Stimulated activated CD4-positive, alpha-beta T cell treated with anti-CD3 and anti-CD28 coated beads, Interleukin-15, amount 100 ng/mL, for 24 hours (primary cell): ENCODE measurements at places on chromosomes 1 and 21.

DNA sequence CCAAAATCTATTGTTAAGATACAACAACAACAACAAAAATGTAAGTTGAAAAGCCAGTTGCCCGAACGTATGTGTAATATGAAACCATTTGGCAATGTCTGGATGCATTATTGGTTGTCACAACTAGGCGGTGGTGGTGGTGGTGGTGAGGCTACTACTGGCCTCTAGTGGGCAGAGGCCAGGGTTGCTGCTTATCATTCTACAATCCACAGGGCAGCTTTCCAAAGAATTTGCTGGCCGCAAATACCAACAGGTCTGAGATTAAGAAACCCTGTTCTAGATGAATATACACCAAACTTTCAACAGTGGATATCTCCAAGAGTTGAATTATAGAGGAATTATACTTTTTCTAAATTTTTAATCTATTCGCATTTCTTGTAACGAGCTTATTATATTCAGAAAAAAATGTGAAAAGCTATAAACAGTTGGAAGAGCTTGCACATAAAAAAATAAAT, 26.8 kb upstream of the ZNF697 start:
- DNase-seq: peak; percentile 50

GRCh38 chr1:2786329-2787162, 14.9 kb downstream of the TTC34 start:
- DNase-seq: peak; percentile 81

DNA sequence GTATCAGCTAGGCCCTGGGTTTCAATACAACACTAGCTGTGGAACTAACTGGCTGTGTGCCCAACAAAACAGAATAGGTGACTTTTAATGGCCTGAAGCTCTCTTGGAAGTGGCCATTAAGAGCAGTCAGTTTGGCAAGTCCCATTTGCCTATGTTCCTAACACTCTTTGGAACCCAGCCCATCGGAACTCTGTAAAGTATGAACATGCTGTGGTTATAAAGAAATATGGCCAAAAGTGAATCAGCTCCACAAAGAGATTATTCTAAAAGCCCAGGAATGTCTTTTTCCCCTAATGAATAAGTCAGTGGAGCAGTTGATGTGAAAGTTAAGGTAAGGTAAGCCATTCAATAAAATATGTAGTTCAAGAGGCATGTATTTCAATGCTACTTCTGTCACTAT, 223.7 kb upstream of the ADAMTS5 start:
- no peak for DNase-seq

GRCh38 chr21:42079939-42080787, 9.0 kb downstream of the UMODL1 start:
- no peak for DNase-seq

DNA sequence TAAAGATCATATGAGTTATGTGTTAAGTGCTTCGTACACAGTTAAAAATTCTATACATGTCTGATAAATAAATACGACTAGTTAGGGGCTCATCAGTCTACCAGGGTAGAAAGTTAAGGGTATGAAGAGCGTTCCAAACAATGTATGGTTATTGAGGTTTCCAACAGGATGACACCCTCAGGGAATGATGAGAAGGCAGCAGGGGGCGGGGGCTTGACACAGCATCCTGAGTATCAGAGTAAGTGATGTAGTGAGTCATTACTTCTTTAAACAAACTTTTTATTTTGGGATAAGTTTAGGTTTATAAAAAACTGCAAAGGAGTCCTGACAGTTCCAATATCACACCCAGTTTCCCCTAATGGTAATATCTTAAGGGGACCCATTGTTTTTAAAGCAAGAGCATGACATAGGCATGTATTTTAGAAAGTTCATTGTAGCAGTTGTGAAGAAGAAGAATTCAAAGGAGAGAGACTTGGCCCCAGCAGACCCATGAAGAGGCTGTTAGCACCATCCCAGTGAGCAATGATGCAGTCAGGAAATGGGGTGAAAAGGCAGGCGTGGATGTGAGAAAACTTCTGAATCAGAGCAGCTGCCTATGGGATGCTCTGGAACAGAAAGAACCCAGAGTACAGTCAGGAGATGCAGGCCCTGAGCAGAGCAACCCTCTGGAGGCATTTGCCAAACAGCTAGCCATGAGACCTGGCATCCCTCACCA, 15.0 kb upstream of the PSMB2 start:
- DNase-seq: no peak

DNA sequence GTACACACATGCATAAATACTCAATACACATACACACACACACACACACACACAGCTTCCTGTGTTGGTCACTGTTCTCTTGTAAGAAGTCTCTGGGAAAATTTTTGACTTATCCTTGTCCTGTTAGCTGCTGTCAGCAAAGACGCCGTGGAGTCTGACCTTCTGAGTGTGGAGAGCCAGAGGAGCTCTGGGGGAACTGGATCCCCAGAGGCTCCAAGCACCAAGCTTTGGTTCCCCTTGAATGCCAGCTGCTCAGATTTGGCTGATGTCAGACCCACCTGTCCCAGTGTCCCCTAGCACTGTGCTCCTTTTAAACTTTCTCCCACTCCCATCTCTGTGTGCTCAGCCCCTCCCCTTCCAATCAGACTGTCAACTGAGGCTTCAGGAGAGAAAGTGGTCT, 319.1 kb downstream of the CAMTA1 start:
- no peak for DNase-seq

DNA sequence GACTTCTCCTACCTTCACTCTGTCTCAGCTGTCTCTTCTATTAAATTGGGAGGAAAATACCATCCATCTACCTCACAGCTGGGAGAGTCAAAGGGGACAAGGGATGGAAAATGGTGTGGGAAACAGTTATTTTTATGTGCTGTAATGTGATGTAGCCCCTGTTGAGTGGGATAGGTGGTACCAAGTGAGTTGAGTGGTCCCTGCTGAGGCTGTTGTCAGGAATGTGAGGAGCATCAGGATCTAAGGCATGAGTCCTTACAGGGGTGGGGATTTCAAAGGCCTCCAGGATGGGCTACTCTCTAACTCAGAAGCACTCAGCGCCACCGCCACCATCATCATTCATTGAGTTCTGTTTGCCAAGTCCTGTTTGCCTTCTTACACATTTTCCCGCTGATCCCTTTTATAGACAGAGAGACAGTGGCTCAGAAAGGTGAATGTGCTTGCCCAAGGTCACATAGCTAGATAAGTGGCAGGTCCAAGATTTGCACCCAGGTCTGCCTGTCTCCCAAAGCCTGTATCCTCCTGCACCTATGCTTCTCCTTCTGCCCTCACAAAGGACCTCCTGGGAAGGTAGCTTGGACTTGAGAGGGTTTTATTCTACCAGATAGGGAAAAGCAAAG, 4.6 kb upstream of the ID3 start:
- no peak for DNase-seq

- DNase-seq: no peak
Observed at GRCh38 chr1:61572046-61572445, 152.9 kb downstream of the TM2D1 start.

DNA sequence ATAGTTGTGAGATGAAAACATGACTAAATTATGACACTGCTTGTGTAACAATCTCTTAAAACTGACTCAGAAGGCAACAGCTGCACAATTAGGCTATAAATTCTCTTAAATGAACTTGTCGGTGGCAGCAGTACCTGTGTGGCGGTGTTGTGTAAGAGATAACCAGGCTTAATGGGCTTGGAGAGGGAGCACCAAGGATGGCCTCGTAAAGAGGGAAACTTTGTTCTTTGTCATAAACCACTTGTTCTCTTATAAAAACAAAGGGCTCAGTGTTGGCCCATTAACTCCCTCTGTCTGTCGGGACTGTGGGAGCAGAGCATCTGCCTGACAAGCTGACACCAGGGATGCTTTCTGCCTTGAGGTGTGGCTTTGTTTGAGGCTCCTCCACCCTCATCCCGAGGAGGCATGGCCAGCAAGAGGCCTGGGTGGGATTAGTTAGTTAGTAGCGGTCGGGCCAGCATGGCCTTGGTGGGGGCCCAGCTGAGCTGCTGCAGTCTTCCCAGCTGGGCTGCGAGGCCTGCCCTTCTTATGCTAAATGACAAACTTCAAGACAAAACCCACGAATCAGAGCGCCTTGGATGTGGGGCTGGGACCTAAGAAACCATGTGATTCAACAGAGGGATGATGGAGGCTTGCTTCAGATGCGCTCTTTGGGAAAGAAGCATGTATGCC, 171.4 kb downstream of the CAMTA1 start:
- no peak for DNase-seq

DNA sequence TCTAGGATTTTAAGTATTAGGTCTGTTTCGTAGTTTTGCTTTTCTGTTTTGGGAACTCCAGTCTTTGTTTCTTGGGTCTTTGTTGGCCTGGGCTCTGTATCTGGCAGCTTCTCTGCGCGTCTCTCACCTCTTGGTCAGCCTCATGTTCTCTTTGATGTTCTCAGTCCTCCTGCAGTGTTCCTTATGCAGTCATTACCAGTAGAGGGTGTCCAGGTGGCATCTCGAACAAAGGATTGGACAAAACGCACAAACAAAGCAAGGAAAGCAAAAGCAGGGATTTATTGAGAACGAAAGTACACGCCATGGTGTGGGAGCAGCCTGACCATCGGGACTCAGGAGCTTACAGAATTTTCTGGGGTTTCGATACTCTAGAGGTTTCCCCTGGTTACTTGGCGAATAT, 133.7 kb upstream of the COL6A1 start:
- DNase-seq: no peak

DNA sequence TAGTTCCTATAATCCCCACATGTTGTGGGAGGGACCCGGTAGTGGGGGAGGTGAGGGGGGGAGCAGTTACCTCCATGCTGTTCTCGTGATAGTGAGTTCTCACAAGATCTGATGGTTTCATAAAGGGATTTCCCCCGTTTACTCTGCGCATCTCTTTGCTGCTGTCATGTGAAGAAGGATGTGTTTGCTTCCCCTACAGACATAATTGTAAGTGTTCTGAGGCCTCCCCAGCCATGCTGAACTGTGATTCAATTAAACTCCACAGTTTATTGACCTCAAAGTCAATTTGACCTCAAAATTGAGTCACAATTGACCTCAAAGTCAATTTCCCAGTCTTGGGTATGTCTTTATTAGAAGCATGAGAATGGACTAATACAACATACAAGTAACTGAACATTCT, 19.7 kb downstream of the DPH5 start:
- peak; percentile 23 for DNase-seq

DNA sequence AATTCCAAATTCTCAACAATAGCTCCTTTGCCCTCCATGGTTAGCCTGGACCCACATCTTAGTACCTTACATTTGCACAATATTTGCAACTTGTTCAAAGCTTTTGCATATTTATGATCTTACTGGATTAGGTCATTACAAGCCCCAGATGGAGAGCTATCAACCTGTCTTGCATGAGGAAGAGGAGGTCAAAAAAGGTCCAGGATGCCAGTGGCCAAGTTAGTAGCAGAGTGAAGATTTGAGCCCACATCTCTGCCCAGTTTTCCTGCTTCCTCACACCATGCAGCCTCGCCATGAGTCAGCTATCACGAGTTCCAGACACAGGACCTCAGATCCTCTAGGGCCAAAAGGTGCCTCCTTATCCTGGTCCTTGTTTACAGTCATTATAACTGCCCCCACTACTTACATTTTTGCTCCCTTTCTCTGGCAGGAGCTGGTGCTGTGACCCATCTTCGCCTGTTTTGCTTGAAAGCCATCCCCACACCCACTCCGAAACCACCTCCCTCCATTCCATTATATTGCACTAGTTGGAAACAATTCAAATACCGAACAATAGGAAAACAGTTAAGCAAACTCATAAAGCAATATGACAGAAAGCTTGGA, 5.0 kb upstream of the AHCYL1 start:
- DNase-seq: no peak

DNA sequence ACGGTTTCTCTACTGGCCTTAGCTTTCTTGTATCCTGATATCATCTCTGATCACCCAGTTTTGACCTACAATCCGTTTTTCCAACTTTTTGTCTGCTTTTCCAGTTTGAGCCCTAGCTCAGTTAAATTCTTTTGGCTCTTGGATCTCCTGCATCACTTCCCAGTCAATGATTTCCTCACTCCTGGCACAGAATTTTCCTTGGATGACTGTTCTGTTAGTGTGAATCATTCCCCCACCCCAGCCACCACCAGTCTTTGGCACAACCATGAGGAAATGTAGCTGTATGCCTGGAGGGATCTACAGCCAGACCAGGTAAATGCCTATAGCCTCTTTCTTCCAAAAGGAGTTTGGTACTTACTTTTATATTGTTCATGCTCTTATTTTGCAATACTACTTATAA, 187.2 kb upstream of the PTGFR start:
- no peak for DNase-seq

- no peak for DNase-seq
Observed at GRCh38 chr1:7508052-7508933, 262.8 kb upstream of the VAMP3 start.

- no peak for DNase-seq
Observed at GRCh38 chr1:232428786-232429530, 201.0 kb downstream of the SIPA1L2 start.

DNA sequence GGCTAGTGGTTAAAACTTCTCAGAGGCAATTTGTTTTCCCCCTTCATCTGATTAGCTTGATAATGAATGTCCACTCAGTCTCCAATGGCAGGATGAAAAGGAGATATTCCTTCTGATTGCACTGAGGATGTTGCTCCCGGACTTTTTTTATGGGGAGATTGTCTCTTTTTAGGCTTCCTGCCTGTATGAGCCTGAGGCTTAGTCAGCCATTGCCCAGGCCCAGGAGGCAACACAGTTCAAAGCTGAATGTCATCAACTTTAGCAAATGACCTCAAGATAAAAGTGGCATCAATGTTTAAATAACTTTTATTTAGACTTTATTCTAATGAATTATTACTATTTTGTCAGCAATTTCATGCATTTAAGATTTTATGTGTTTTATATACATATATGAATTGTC, 162.9 kb upstream of the PTBP2 start:
- DNase-seq: no peak

DNA sequence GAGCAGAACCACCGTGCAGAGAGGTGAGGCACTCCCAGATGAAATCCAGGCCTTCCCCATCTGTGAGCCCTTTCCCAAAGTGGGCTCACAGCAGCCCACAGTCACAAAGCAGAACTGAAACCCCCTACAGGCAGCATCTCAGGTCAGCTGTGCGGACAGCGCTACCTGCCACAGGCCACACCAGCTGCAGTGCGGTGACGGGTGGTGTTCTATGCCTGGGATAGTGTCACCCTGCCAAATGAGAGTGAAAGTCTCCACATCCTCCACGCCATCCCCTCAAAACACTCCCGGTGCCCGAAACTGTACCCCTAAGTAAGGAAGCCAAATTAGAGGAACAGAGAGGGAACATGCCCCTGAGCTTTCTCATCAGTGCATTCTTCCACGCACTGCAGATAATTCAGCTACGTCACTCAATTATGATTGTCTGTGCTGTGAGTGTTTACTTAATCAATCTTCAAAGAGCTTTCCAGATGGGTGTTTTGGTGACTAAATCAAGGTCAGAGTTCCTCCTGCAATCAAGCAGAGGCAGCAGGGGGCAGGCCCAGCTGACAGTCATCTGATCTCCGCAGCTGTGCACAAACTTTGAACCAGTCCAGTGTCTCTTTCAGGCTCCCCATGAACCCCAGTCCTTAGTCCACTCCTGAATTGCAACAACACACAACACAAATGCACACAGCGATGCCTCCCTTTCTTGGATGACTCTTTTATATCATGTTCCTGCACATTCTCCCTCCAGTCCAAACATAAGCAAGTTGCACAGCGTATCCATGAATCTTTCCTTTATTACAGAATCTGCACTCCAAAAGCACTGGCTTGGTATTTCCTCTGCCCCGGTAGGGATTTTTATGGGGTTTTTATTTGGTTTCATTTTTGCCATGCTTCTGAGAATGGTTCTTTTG, 150.0 kb downstream of the TOMM20 start:
- peak; percentile 60 for DNase-seq
